Smooth muscle cell of the brain vasculature (primary cell): ENCODE measurements at places on chromosomes 13 and 19.

DNA sequence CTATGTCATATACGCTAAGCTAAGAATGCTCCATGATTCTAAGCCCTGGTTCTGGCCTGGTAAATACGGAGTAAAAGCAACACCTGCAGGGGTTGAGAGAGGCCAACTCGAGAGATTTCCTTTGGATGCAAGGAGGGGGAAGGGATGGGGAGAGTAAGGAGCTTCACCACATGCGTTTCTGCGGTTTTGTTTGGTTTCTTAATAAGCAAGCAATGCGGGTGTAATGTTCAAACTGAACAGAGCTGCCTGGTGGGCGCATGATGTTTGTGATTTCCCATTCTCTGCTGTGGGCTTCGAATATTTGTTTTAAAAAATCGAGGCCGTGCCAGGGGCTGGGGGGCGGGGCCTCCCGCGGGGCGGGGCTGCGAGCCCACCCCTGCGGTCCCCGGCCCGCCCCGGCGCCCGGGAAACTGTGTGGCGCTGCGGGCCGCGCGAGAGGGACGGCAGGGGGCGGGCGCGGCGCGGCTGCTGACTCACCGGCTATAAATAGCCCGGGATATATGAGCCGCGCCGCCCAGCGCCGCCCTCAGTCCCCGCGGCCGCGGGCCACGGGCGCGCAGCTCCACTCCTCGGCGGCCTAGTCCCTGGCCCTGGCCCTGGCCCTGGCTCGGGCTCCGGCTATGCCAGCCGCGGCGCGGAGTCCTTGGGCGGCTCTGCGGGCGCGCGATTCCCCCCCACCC lies 5.1 kb downstream of the BBC3 start:
- DNase-seq, result peak; percentile 69

- no peak for DNase-seq
Measured at GRCh38 chr13:66399873-66400272, 830.3 kb downstream of the PCDH9 start.

GRCh38 chr19:41876847-41877832 lies at the start of gene CD79A:
TSS of gene CD79A (plus strand) at chr19:41877279. CDS start at chr19:41877305, 26 bp downstream.
- no peak for DNase-seq

- DNase-seq, result no peak
Measured at GRCh38 chr19:3950871-3951861, 18.3 kb downstream of the NMRK2 start.

DNA sequence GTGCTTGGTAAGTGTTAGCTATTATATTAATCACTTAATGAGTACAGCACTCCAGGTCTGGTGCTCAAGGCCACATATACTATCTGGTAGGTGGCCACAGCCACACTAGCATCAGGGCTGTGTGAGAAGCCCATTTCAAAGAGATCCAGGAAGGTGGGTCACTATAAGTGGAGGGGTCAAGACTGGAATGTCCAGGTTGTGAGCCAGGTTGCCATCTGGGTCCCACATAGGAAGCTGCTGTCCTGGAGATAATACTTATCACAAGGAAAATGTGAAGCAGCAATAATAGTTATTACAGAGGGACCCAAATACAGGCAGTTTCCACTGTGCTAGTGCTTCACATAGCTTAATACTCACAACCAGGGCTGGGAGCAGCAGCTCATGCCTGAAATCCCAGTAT lies 13.1 kb downstream of the C19orf47 start:
- no peak for DNase-seq

- peak; percentile 91 for DNase-seq
Measured at GRCh38 chr13:108777421-108778420, 148.3 kb downstream of the MYO16 start.

DNA sequence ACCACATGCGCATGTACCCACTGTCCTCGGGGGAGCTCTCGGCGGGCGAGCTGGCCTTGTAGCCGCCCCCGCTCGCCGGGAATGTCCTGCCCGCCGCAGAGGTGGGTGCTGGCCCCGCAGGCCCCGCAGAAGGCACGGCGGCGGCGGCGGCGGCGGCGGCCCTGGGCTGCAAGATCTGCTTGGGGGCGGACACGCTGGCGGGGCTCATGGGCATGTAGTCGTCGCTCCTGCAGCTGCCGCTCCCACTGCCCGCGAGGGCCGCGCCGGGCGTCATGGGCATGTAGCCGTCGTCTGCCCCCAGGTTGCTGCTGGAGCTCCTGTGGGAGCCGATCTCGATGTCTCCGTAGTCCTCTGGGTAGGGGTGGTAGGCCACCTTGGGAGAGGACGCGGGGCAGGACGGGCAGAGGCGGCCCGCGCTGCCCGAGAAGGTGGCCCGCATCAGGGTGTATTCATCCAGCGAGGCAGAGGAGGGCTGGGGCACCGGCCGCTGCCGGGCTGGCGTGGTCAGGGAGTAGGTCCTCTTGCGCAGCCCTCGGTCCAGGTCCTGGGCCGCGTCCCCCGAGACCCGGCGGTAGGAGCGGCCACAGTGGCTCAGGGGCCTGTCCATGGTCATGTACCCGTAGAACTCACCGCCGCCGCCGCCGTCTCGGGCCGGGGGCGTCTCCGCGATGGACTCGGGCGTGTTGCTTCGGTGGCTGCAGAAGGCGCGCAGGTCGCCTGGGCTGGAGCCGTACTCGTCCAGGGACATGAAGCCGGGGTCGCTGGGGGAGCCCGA lies 2.4 kb downstream of the IRS2 start:
- DNase-seq, result no peak

DNA sequence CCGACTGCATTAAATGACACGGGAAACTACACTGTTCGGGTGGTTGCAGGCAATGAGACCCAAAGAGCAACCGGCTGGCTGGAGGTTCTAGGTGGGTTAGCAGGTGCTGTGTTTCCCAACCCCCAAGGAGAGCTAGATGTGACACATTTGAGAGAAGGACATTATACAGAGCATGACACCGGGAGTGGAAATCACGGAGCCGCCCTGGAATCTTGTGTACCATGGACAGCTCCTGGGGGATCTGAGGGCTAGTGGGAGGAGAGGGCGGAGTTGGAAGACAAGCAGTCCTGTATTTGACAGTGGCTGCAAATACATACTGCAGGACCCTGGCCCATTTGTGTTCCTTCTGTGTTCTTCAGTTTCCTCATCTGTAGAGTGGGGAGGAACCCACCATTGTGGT lies 2.3 kb downstream of the CEACAM18 start:
- no peak for DNase-seq

DNA sequence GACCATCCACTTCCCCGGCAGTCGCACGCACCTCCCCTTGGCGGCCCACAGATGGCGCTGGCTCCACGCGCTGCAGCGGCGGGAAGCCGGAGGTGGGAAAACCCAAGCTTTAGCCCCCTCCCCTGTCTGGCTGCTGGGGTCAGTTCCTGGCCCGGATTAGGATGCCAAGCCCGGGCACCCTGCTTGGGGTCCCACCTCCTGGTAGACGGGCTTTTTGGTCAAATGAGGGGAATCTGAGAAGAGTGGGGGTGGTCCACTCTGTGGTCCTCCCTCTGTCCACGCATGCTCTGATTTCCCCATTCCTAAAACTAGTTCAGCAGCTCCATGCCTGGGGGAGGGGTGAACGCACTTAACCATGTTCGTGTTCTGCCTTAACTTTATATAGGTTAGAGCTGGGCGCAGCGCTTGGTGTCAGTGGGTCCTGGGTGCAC lies 8.1 kb upstream of the ADGRE2 start:
- no peak for DNase-seq

GRCh38 chr19:41449079-41449864 lies 6.3 kb downstream of the ERICH4 start:
- DNase-seq, result no peak

- no peak for DNase-seq
Measured at GRCh38 chr19:29881386-29881785, 60.7 kb upstream of the URI1 start.

DNA sequence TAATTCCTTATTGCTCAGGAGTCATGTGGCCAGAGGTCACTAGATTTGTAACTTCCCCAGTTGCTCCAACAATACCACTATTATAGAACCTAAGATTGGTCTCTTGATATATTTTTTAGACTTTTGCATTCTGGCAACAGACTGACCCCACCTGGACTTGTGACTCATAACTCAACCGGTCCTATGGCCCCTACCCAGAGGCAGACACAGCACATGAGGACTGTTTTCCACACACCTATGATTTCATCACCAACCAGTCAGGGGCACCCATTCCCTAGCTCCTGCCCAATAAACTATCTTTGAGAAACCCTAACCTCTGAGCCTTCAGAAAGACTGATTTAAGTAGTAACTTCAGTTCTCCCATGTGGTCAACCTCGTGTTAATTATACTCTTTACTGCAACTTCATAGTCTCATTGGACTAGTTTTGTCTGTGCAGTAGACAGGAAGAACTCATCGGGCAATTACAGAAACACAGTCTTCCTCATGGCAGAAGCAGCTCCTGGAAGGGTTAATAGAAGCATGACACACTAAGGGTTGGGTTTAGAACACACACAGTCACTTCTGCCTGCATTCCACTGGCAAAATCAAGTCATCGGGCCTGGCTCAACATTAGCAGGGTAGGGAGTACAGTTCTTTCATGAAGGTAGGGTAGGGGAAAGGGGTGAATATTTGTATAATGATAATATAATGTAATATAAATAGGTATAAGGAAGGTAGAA lies 251.8 kb downstream of the UQCRFS1 start:
- no peak for DNase-seq

- DNase-seq, result no peak
Measured at GRCh38 chr19:29714371-29714952, 599 bp downstream of the C19orf12 start.

- no peak for DNase-seq
Measured at GRCh38 chr19:47444388-47444821, 25.1 kb upstream of the MEIS3 start.

DNA sequence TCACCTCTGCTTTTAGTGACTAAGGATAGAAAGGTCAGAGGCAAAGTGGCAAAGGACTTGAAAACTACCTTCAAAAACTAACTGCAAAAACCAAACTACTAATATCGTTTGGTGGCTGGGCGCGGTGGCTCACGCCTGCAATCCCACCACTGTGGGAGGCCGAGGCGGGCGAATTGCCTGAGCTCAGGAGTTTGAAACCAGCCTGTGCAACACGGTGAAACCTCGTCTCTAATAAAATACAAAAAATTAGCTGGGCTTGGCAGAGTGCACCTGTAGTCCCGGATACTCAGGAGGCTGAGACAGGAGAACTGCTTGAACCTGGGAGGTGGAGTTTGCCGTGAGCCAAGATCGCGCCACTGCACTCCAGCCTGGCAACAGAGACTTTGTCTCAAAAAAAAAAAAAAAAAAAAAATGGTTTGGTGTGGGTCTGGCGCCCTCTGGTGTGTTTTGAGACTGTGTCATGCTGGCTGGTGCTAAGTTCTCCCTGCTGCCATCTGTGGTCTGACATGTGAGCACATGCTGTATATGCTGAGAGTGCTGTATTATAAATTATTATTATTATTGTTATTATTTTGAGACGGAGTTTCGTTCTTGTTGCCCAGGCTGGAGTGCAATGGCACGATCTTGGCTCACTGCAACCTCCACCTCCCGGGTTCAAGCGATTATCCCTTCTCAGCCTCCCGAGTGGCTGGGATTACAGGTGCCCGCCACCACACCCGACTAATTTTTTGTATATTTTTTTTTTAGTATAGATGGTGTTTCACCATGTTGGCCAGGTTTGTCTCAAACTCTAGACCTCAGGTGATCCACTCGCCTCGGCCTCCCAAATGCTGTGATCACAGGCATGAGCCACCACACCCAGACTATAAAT lies 36.0 kb upstream of the RNF17 start:
- peak; percentile 65 for DNase-seq

GRCh38 chr19:6108721-6109633 lies 1.3 kb downstream of the RFX2 start:
- DNase-seq, result no peak

DNA sequence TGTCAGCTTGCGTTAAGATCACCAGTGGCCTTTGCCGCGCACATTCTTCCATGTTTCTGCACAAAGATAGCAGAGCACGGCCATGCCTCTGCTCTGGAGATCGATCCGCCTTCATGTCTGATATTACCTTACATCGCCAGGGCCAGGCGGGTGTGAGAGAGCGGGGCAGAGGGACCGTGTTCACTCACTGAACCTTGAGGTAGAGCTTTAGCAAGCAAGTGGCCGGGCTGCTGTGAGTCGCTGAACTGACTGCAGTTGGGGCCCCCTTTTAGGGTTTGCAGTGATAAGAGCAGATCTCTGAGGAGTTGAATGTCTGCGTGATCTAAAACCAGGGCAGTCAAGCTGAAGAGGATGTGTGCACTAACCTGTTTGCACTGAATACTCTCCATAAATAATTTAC lies 275.4 kb upstream of the OBI1 start:
- no peak for DNase-seq

GRCh38 chr19:54275951-54276350 lies 5.0 kb downstream of the LILRB2 start:
- no peak for DNase-seq

- DNase-seq, result no peak
Measured at GRCh38 chr13:81738364-81738763, 1397.4 kb upstream of the SPRY2 start.

- no peak for DNase-seq
Measured at GRCh38 chr19:31424861-31425620, 75.8 kb upstream of the TSHZ3 start.
